ENCODE measurements at places on chromosomes 4 and X. TPM values are rescaled to one million over a fixed set of nuclear protein-coding genes. Genes with fewer than 3 reads are reported as not detected.

The CNKSR2 gene
- 0.34 TPM for polyA plus RNA-seq

The FGFBP2 gene
- polyA plus RNA-seq: 1,171 TPM

The SPANXA1 gene
- not detected for polyA plus RNA-seq

The KLHL2 gene
- polyA plus RNA-seq: 4.0 TPM

The CC2D2A gene
- 0.75 TPM for polyA plus RNA-seq

The PROM1 gene
- 0.11 TPM for polyA plus RNA-seq

The BGN gene
- polyA plus RNA-seq: not detected

The TCEAL1 gene
- polyA plus RNA-seq: 21.3 TPM

The SH2D1A gene
- polyA plus RNA-seq: 127 TPM

The VGLL1 gene
- polyA plus RNA-seq: not detected

The TIGD2 gene
- polyA plus RNA-seq: 7.4 TPM

The NPY2R gene
- polyA plus RNA-seq: not detected

The CACNA1F gene
- polyA plus RNA-seq: not detected

The SUPT20HL1 gene
- polyA plus RNA-seq: not detected
